Brain (organoid and tissue), 16 donors: ENCODE measurements at places on chromosomes 1 and 21.

GRCh38 chr1:20187103-20187812 is 940 bp upstream of the PLA2G2C start:
- peak; percentile 33 for DNase-seq

DNA sequence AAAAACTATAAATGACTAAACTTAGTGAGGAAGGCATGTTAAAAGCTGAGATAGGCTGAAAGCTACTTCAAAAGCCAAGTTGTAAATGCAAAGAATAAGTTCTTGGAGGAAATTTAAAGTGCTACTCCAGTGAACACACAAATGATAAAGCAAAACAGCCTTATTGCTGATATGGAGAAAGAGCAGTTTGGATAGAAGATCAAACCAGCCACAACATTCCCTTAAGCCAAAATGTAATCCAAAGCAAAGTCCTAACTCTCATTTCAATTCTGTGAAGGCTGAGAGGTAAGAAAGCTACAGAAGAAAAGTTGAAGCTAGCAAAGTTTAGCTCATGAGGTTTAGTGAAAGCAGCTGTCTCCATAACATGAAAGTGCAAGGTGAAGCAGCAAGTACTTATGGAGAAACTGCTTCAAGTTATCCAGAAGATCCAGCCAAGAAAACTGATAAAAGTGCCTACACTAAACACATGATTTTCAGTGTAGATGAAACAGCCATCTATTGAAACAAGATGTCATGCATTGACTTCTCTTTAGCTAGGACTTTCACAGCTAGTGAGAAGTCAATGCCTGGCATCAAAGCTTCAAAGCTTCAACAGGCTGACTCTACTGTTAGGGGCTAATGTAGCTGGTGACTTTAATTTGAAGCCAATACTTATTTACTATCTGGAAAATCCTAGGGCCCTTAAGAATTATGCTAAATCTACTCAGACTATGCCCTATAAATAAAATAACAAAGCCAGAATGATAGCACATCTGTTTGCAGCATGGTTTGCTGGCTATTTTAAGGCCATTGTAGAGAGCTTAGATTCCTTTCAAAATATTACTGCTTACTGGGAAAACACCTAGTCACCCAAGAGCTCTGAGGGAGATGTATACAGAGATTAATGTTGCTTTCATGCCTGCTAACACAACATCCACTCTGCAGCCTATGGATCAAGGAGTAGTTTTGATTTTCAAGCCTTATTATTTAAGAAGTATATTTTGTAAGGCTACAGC is 188.6 kb downstream of the EIF4G3 start:
- no peak for DNase-seq

DNA sequence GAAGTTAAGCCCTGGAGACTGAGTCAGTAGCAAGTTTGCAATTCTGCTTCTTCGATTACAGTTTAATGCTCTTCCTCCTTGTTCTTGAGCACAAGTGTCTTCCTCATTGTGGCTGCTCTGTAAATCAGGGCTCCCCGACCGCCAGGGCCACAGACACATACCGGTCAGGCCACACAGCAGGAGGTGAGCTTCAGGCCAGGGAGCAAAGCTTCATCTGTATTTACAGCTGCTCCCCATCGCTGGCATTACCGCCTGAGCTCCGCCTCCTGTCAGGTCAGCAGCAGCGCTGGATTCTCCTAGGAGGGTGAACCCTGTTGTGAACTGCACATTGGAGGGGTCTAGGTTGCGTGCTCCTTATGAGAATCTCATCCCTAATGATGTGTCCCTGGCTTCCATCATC is 1.7 kb upstream of the TRAPPC10 start:
- no peak for DNase-seq

GRCh38 chr1:4697801-4698200 is 43.4 kb downstream of the AJAP1 start:
- peak; percentile 27 for DNase-seq

DNA sequence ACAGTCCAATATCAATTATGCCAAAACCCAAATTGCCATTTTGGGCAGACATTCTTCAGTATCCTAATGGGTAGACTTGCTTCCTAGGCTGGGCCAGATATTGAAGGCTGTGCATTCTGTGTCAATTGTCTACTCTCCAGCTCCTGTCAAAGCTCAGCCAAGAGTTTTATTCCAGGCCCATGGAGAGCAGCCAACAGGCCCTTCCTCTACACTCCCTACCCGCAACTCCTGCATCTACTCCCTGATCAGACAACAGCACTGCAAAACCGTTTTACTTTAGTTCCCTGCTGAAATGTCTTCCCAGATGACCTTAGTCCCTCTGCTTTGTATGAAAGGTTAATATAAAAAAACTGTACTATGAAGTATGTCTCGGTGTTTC is 6.6 kb upstream of the ADORA3 start:
- peak; percentile 44 for DNase-seq

- DNase-seq = no peak
Measured at GRCh38 chr1:10186331-10187025, 23.9 kb upstream of the KIF1B start.

DNA sequence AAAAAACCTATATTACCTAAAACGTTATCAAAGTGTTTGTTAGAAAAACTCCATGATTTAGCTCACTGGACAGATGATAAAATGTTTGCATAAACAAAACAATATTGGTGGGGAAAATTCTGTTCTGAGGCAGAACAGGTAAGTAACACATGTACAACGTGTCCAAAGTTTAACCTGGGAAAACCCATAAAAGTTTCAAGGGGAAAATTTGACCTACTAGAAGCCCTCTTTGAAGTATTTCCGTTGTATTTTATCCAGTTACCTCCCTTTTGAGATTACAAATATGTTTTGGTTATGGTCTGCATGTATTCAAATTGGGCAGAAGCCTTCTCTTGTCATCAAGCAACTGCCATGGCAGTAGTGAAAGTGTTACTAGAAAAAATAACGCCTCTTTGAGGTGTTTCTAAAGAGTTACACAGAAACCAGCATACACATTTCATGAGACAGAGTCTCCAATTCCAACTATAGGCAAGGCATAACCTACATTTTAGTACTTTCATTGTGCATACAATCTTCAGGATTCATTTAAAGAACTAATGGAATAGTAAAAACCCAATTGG is 58.0 kb upstream of the PDC start:
- DNase-seq = no peak

GRCh38 chr1:69510026-69510425 is 57.7 kb upstream of the LRRC7 start:
- DNase-seq = no peak

GRCh38 chr21:25756190-25756932 is 21.6 kb downstream of the GABPA start:
- no peak for DNase-seq

GRCh38 chr1:147579532-147579931 is 38.2 kb downstream of the BCL9 start:
- no peak for DNase-seq

DNA sequence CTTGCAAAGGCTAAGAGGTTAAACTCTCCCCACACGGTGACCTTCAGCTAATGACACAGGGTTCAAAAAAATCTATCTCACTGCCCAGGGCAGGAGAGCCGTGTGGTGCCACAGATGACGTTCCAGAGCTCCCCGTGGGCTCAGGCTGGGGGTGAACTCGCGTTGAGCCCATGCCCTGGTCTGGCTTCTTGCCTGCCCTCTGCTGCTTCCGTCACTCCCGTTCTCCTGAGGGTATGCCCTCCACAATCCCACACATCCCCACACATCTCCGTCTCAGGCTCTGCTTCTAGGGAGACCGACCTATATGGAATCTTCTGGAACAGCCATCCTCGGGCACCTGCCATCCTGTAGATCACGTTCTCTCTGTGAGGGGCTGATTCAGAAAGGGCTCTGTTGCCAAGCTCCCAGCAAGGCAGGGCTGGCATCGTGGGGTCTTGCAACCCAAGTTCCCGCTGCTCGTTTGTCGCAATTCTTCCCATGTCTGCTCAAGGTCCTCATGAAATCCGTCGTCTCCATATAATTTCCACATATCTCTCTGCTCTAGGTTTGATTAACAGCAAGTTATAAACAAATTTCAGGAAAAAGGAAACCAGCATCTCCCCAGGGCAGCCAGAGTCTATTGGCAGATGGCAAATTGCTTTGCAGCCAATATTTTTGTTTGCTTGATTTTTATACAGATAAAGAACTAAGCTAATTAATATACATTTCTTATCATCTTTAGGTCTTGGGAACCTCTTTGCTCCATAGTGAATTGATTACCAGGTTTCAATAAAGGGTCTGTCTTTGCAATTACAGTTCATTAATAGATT is 278.2 kb downstream of the PTPRU start:
- DNase-seq = peak; percentile 35

- peak; percentile 80 for DNase-seq
Measured at GRCh38 chr1:234699795-234700665, 90.1 kb upstream of the IRF2BP2 start.

DNA sequence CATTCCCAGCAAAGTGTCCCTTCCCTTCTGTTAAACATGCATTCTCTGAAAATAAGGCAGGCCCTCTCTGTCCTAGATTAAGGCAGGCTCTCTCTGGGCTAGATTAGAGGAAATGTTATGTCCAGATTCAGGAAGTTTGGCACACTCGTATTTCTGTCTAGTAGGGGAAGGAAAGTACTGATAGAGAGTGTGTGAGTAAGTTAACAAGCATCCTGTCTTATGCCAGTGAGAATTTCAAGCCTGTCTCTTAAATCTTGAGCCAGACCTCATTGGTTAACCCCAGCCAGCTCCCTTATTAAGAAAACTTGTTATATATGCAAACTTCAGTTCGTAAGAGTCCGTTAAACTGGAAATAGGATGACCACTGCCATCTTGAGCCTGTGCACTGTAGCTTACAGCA is 31.6 kb downstream of the IGSF5 start:
- DNase-seq = no peak

GRCh38 chr1:119409731-119410130 is 5.2 kb upstream of the HSD3B2 start:
- DNase-seq = no peak

DNA sequence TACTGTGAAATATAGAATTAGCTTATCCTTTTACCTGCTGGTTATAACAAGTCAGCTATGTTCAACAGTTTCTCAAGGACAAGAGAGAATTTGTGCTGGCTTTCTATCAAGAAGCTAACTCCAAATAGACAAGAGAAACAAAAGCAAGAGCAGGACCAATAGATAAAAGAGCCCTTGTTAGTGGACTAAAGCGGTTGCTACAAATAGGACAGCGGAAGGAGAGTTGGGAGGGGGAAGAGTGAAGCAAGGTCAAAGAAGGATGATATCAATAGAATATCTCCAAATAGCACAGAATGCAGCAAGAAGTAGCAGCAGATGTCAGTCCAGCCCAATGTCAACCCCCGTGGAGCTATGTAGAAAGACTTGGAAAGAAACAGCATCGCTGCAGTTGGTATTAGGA is 53.0 kb upstream of the AKT3 start:
- DNase-seq = peak; percentile 68

DNA sequence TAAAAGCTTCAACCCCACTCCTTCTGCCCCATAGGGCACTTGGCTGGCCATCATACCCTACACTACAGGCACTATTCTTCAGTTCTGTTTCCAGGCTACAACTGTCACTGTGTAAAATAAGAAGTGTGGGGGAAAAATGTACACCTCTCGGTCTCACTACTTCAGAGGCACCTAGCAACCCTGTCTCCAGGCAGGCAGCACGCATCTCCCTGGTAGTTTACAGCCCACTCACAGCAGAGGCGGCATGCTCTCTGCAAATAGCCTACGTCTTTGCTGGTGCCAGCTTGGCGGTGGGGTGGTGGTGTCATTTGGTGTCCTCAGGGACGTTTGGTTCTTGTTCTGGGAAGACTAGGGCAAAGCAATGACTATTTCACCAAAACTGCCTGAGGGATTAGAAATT is 48.2 kb upstream of the BTG3 start:
- DNase-seq = peak; percentile 9

GRCh38 chr1:229273507-229274232 is 2.8 kb downstream of the RAB4A start:
- DNase-seq = no peak
